ENCODE measurements at places on chromosomes 7 and 10.

DNA sequence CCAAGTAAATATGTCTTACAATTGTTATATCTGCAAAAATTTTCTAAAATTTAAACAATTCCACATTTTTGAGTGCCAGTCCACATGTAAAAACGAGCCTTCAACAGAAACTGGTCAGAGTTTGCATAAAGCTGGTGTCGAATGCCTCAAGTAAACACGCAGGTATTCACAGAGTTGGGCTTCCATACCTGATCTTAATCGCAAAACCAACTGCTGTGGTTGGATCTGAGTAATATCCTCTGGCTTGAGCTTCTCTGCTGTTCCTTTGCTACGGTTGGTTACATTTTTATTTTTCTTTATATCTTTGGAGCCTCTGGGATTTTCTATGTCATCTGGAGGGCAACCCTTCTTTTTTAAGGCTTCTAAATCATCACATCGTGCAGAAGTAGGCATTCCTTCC, 28.4 kb downstream of the ITGB1 start:
- no peak for DNase-seq

DNA sequence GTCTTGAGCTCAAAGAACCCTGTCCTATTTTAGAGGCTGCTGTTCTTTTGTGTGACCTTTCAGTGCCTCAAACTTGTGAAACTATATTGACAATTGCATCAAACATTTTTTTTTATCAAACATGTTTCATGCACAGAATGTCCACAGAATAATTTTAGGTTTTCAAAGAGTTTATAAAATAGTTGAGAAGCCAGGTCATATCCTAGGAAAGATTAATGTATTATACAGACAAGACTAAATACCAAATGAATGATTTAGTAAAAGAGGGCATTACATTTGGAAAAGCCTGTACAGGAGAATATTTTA, 67.0 kb downstream of the CDK6 start:
- DNase-seq = no peak

DNA sequence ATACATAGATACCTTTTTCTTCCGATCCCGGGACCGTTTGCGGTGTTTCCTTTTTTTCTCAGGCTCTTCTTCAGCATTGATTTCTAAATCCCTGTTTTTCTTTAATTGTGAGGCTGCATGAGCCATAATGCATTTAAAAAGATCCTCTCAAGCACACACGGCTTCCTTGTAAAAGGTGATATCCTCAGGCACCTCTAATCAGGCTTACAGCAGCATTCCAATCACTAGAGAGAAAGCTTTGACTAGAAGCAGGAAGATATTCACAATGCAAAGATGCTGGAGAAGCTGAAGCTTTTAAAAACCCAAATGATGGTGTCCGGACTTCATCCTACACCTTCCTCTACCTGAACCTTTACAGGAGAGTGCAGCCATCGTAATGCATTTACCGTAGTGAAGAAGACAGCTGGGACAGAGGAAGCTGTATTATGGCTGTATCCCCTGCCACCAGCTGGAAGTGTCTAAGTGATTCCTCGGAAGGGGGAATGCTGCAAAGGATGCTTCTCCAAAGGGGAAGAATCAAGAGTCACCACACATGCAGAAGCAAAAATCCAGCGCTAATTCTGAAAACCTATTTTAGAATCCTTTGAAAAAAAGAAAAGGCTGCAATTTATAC, at the start of gene ANK3:
TSS of gene ANK3 (minus strand) at position 463 of the 613 bp plus-strand sequence. CDS start at position 126, 337 bp downstream.
- no peak for DNase-seq

GRCh38 chr10:77086081-77086480, 551.5 kb downstream of the KCNMA1 start:
- no peak for DNase-seq

GRCh38 chr10:19097151-19097550, 48.5 kb downstream of the MALRD1 start:
- no peak for DNase-seq

GRCh38 chr7:151460474-151460855, 20.5 kb upstream of the CRYGN start:
- DNase-seq = no peak

- no peak for DNase-seq
Measured at GRCh38 chr7:32379510-32380112, 110.6 kb downstream of the LSM5 start.

GRCh38 chr10:71347587-71348395, 28.7 kb downstream of the SLC29A3 start:
- no peak for DNase-seq

- no peak for DNase-seq
Measured at GRCh38 chr7:41175435-41175834, 527.5 kb downstream of the INHBA start.

GRCh38 chr7:69742237-69742636, 144.0 kb downstream of the AUTS2 start:
- no peak for DNase-seq

DNA sequence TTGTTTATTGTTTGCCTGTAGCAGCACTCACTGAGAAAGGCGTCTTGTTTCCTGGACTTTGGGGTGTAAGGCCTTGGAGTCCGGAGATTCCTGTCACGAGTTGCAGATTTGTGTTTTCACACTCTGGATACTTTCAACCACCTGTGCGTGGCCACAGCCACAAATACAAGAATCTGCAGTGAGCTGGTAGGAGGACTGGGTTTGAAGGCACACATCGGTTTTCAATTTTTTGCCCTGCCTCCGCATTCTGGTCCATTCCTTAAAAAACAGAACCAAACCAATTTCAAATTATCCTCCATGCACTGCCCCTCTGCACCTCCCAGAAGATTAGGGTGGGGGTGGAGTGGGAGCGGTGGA, 619 bp downstream of the EXOC4 start:
- peak; percentile 34 for DNase-seq

- no peak for DNase-seq
Measured at GRCh38 chr10:77071001-77071511, 566.6 kb downstream of the KCNMA1 start.

DNA sequence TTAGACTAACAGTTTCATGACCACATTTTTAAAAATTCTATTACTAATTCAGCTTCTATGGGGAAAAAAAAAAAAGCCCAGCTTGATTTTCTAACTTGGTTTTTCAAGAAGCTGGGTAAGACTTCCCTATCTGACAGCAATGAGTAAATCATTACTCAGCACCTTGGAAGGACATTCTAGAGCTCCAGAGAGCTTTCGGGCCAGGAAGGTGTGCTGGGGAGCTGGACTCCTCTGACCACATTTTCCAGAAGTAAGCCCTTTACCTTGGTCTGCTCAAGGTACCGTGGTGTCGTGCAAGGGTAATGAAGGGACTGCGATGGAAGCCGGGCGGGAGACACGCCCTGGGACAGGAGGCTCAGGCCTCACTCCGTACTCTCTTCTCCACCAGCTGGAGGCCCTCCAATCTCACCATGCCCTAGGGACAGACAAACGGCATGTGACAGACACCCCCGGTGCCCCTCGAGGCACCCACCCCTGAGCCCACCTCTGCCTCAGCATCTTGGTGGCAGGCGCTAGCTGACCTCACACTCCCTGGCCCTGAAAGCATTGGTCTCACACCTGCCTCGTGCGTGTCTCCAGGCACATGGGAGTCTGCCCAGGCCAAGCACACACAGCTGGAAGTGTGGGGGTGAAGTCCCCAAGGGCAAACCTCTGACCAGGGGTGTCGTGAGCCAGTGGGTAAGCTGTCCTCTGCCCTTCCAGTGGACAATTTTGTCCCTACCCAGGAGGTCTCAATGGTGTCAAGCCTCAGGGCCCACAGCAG, 152.1 kb downstream of the OAT start:
- no peak for DNase-seq

DNA sequence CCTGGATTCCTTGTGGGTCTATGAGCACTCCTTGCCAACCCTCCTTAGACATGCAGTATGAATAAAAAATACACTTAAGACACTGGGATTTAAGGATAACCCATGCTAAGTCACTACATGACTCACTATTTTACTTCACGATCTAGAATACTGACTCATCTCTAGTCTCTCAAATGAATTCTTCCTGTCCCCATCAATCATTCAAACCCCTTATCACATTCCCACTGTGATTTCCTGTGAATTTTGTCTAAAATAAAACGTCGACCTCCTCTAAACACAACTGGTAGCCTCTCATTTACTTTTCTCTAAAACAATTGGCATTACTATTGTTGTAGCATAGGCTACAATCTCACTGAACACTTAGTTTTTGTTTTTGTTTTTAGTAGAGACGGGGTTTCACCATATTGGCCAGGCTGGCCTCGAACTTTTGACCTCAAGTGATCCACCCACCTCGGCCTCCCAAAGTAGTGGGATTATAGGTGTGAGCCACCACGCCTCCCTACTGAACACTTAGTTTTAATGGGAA, 3.9 kb upstream of the IQUB start:
- DNase-seq = no peak

GRCh38 chr7:7819442-7820247, 101.2 kb upstream of the RPA3 start:
- DNase-seq = no peak

GRCh38 chr7:27137640-27138315, 5.7 kb downstream of the HOXA5 start:
- DNase-seq = no peak

DNA sequence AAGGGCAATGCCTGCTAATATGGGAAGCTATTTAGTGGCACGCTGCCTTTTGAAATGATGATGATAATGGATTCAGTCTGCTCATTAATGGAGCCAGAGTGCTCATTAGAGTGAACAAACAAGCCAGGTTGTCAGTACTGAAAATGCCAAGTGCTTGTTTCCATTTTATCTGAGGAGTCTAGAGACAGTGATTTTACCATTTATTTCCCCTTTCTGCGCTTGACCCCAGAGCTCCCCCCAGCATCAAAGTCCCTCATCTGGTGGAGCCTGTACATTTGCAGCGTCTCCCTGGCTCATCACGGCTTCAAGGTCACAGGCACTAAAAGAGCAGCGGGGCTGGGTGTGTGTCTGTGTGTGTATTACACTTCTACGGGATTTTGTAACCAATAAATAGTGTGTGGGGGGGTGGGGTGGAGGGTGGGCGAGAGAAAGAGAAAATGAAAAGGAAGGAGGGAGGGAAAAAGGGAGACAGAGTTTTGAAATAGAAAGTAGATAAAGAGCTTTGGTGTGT, 553.8 kb downstream of the TFEC start:
- no peak for DNase-seq

DNA sequence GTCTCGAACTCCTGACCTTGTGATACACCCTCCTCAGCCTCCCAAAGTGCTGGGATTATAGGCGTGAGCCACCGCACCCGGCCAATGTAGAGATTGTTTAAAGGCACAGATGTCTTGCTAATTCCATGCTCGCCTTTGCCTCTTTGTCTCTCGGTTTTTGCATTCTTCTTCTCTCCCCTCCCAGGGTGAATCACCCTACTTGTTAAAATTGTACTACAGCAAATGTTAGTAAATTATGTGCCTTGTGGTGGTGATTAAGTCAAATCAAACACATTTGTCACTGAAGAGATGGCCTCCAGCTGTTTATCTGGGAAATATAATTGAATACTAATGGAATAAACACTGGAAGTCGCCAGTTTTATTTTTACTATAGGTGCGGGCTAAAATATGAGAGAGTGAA, 384.4 kb upstream of the AUTS2 start:
- no peak for DNase-seq

DNA sequence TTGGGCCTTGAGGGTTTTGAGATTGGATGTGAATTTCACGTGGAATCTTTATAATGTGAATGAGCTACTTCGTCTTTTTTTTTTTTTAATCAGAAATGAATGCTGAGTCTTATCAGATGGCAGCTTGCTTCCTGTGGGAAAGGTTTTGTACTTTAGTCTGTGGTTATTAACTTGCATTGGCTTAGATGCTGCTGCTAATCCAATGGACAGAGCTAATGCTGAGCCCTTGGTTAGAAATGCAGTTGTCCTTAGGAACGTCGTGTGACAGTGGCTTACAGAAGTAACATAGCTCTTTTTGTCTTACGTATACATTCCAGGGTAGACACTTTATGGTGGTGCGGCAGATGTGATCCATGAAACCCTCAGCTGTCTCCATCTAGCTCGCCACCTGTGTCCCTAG, 32.8 kb downstream of the ADCY1 start:
- DNase-seq = no peak

- peak; percentile 37 for DNase-seq
Measured at GRCh38 chr7:148192491-148192890, 398.1 kb upstream of the C7orf33 start.

- DNase-seq = no peak
Measured at GRCh38 chr7:154996756-154997155, 6.2 kb downstream of the PAXIP1 start.

DNA sequence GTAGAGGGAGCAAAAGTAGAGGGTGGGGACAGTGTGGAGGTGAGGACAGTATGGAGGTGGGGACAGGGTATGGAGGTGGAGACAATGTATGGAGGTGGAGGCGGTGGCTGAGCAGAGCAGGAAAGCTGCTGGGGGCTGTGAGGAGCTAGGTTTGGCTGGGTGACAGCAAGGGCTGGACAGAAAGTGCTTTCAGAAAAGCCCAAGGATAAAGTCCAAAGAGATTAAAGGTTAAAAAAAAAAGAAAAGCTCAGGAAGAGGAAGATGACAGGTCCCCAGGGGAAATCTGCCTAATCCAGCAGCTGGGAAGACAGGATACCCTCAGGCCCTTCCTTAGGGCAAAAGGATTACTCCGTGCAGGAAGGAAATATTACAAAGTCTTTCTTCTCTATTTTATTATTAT, 32.1 kb upstream of the PFKFB3 start:
- no peak for DNase-seq

GRCh38 chr7:116271161-116271913, 61.0 kb downstream of the TES start:
- no peak for DNase-seq

GRCh38 chr10:29900865-29901264, 158.5 kb downstream of the JCAD start:
- no peak for DNase-seq

GRCh38 chr10:72889391-72889831, 4.1 kb upstream of the OIT3 start:
- DNase-seq = no peak

GRCh38 chr7:68176974-68177373, 1180.3 kb downstream of the TYW1 start:
- peak; percentile 78 for DNase-seq
